MCF 10A (cell line): ENCODE measurements at places on chromosomes 6 and 20. TPM values are rescaled to one million over a fixed set of nuclear protein-coding genes. Genes with fewer than 3 reads are reported as not detected.

GRCh38 chr6:22306741-22307466, 10.1 kb upstream of the PRL start:
- peak; percentile 3 for DNase-seq
- H3K4me1 ChIP-seq = peaks cover 13% of the 10 kb centered on the region
- no peaks in the 10 kb centered on the region for H3K36me3 ChIP-seq
- no peak overlapping the region for H3K27ac ChIP-seq
- no peak overlapping the region for H3K4me3 ChIP-seq

GRCh38 chr6:132872923-132873322, 58.6 kb downstream of the RPS12 start:
- no peaks in the 10 kb centered on the region for H3K4me1 ChIP-seq
- H3K27me3 ChIP-seq = no peaks in the 10 kb centered on the region
- H3K27ac ChIP-seq = no peak overlapping the region
- no peaks in the 10 kb centered on the region for H3K36me3 ChIP-seq
- H3K4me3 ChIP-seq = no peak overlapping the region
- no peak for DNase-seq

DNA sequence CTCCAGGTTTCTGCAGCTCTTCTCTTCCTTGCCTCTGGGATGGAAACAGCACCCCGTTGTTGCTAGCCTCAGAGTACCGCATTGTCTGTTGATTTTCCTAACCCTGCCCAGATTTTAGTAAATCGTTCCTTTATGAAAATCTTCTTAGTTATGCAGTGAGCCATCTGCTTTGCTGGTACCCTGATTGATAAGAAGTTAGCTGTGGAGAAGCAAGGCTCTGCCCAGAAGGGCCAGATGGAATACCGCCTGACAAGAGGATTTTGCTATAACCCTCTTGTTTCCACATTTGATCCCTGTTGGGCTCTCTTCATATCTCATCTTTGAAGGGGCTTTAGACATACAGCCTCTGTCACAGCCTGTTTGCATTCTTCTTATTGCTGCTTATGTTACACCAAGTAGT, 229.0 kb downstream of the CDKAL1 start:
- no peaks in the 10 kb centered on the region for H3K4me1 ChIP-seq
- no peak overlapping the region for H3K4me3 ChIP-seq
- H3K27ac ChIP-seq = no peak overlapping the region
- H3K27me3 ChIP-seq = no peaks in the 10 kb centered on the region
- H3K36me3 ChIP-seq = peaks cover 4% of the 10 kb centered on the region

DNA sequence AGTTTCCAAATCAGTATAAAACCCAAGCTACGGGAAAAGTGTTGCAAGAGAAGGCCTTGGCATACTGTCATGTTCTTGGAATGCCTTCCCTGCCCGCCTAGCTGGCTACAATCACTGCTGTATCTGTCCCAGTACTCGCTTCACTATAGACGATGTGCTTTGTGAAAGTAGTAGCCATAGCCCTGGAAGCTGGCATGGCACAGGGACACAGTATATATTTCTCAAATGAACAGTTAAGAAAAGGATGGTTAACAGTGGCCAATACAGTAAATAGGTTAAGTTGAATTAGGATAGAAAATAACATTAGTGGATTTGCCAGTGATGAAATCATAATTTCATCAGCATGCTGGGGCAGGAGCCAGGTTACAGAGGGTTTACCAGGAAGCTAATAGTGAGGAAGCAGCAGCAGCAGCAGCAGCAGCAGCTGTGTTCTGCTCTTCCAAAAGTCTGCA, 499.3 kb downstream of the CDKAL1 start:
- H3K4me1 ChIP-seq = peaks cover 16% of the 10 kb centered on the region
- no peaks in the 10 kb centered on the region for H3K36me3 ChIP-seq
- no peaks in the 10 kb centered on the region for H3K27me3 ChIP-seq
- H3K4me3 ChIP-seq = peak overlapping the region; percentile 49
- peak overlapping the region; percentile 72 for H3K27ac ChIP-seq

DNA sequence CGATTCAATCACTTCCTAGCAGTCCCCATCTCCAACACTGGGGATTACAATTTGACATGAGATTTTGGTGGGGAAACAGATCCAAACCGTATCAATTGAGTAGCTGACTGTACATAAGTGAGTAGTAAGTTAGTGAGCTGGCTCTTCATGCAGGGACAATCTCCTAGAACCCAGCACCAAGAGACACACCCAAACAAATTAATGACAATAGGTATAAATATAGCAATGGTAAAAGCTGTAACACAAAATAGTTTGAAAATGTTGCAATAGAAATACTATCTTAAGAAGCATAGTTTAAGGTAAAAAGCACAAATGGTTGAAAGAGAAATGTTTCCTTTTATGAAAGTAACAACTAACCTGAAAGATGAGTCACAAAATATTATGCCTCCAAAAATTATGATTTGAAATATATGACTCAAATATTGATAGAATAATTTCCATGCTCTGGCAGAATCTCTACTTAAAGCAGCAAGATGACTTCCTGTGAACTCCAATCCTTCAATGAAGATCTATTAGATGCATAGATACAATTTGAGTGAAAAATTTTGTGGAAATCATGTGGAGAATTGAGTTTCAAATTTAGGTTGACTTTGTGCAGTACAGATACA, 5.4 kb upstream of the SIRPB1 start:
- no peak overlapping the region for H3K4me3 ChIP-seq
- H3K36me3 ChIP-seq = no peaks in the 10 kb centered on the region
- no peaks in the 10 kb centered on the region for H3K27me3 ChIP-seq
- H3K4me1 ChIP-seq = peaks cover 7% of the 10 kb centered on the region

DNA sequence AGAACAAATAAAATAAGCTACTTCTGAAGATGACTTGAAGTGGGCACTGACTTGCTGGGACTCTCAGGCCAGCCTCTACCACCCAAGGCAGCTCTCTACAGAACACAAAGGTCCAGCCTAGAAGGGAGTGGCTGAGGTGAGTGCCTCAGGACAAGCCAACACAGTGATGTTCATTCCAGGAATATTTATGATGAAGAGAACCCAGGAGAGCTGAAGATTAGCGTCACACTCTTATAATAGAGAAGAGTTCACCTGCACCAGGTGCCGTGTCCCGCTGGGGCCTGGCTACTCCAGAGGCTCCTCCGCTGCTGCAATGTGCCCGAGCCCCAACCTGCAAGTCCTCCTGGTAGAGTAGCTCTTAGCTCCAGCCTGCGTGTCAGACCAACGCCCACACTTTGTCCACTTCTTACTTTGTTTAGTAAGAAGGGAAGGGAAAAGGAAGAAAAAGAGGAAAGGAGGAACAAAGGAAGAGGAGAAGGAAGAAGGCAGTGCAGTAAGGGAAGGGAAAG, 182.4 kb upstream of the QKI start:
- no peaks in the 10 kb centered on the region for H3K36me3 ChIP-seq
- H3K4me3 ChIP-seq = no peak overlapping the region

GRCh38 chr6:83062225-83062624, 3.4 kb downstream of the UBE3D start:
- H3K36me3 ChIP-seq = peaks cover 3% of the 10 kb centered on the region
- H3K27ac ChIP-seq = no peak overlapping the region
- H3K27me3 ChIP-seq = no peaks in the 10 kb centered on the region
- H3K4me3 ChIP-seq = no peak overlapping the region
- no peak for DNase-seq
- peaks cover 17% of the 10 kb centered on the region for H3K4me1 ChIP-seq

DNA sequence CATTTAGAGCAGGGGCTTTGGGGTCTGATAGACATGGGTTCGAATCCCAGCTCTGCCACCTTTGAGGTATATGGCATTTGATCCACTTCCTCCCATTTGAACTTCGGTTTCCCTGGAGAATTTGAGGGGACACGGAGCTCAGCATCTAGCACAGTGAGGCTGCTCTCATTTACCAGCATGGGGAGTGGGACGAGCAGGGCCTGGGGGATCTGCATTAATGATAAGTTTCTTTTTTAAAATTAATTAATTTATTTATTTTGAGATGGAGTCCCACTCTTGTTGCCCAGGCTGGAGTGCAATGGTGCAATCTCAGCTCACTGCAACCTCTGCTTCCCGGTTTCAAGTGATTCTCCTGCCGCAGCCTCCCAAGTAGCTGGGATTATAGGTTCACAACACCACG, 52.6 kb downstream of the VSTM2L start:
- H3K27me3 ChIP-seq = peaks cover 23% of the 10 kb centered on the region
- no peak for DNase-seq
- no peak overlapping the region for H3K4me3 ChIP-seq
- H3K36me3 ChIP-seq = peaks cover 7% of the 10 kb centered on the region

DNA sequence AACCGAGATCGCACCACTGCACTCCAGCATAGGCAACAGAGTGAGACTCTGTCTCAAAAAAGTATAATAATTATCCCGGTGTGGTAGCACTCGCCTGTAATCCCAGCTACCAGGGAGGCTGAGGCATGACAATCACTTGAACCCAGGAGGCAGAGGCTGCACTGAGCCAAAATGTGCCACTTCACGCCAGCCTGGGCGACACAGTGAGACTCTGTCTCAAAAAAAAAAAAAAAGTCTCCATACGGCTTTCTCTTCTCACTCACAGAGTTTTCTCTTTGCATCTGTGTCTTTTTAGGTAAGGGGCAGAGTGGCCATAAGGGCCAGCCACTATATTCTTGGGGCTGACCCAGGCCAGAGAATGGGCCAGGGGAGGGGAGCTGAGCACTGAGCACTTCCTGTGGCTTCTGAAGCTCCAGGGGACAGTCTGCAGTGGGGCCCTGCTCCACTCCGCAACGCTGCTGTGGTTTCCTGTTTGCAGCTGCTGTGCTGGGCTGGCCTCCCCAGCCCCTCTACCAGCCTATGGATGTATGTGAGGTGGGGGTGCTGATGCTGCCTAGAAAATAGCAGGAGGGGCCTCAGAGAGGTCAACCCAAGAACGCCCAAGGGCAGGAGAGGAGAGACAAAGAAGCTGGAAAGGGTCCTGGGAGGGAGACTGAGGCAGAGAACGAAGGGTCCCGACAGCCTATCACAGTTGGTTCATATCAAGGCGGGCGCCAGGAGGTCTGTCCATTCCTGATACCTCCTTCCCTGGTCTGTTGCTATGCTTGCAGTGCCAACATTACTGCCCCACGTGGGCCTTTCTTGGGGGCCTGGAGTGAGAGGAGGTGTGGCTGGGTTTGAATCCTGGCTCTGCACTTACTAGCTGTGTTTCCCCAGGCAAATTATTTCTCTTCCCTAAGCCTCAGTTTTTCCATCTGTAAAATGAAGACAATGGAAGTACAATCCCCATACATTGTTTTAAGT, 16.0 kb downstream of the SLA2 start:
- no peak for DNase-seq
- H3K27ac ChIP-seq = no peak overlapping the region
- no peaks in the 10 kb centered on the region for H3K27me3 ChIP-seq

DNA sequence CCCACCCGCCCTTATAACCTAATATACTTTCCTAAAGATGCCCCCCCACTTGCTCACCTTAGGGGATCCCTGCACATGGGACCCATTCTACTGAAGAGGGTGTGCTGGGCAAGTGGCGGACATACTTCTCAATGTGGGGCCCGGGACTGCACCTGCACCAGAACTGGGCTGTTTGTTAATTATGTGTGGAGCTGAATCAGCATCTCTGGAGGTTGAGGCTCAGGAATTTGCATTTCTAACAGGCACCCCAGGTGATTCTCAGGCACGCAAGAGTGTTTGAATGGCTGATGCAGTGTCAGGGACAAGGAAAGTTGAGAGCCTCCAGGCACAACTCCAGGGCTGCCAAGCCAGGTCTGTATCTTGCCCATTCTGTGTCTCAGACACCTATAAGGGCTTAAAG, 8.9 kb upstream of the PTPRT start:
- no peak overlapping the region for H3K27ac ChIP-seq
- H3K4me1 ChIP-seq = no peaks in the 10 kb centered on the region
- no peaks in the 10 kb centered on the region for H3K27me3 ChIP-seq
- H3K4me3 ChIP-seq = no peak overlapping the region

DNA sequence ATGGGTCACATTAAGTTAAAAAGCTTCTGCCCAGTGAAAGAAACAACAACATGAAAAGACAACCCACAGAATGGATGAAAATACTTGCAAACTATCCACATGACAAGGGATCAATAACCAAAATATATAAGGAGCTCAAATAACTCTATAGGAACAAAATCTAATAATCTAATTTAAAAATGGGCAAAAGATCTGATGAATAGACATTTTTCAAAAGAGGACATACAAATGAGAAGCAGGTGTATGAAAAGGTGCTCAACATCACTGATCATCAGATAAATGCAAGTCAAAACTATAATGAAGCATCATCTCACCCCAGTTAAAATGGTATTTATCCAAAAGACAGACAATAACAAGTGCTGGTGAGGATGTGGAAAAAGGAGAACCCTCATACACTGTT, 21.0 kb upstream of the ELMO2 start:
- no peak overlapping the region for H3K27ac ChIP-seq
- H3K4me3 ChIP-seq = no peak overlapping the region
- DNase-seq = no peak
- no peaks in the 10 kb centered on the region for H3K36me3 ChIP-seq

- no peak overlapping the region for H3K27ac ChIP-seq
- H3K27me3 ChIP-seq = no peaks in the 10 kb centered on the region
- H3K36me3 ChIP-seq = no peaks in the 10 kb centered on the region
- H3K4me3 ChIP-seq = no peak overlapping the region
- H3K4me1 ChIP-seq = peaks cover 18% of the 10 kb centered on the region
Observed at GRCh38 chr20:31838646-31839292, 6.6 kb downstream of the FOXS1 start.

- no peaks in the 10 kb centered on the region for H3K4me1 ChIP-seq
- DNase-seq = no peak
- peaks cover 4% of the 10 kb centered on the region for H3K36me3 ChIP-seq
- peaks cover 62% of the 10 kb centered on the region for H3K27me3 ChIP-seq
Observed at GRCh38 chr20:60087563-60088105, 129.4 kb downstream of the CDH26 start.

GRCh38 chr20:62246431-62246830, 8.1 kb downstream of the OSBPL2 start:
- DNase-seq = no peak
- peaks cover 12% of the 10 kb centered on the region for H3K36me3 ChIP-seq
- no peak overlapping the region for H3K4me3 ChIP-seq
- no peak overlapping the region for H3K27ac ChIP-seq
- peaks cover 2% of the 10 kb centered on the region for H3K4me1 ChIP-seq
- H3K27me3 ChIP-seq = no peaks in the 10 kb centered on the region

- no peak overlapping the region for H3K4me3 ChIP-seq
- no peaks in the 10 kb centered on the region for H3K27me3 ChIP-seq
- H3K27ac ChIP-seq = no peak overlapping the region
- H3K4me1 ChIP-seq = peaks cover 6% of the 10 kb centered on the region
Observed at GRCh38 chr20:41094353-41095055, 42.8 kb upstream of the PLCG1 start.

Gene FOXP4
- 16.5 and 18.4 TPM in 2 replicates for total RNA-seq

Gene C6orf52
- total RNA-seq = 5.0 and 6.5 TPM in 2 replicates

Gene MAP3K7
- total RNA-seq = 32.6 and 34.4 TPM in 2 replicates

Gene SOBP
- 0.21 and 0.47 TPM in 2 replicates for total RNA-seq

Gene SLC23A2
- total RNA-seq = 24.0 and 26.5 TPM in 2 replicates

Gene ADGRG6
- 28.8 and 44.2 TPM in 2 replicates for total RNA-seq

Gene MAS1
- not detected in 2 replicates for total RNA-seq

Gene SLC35B3
- total RNA-seq = 22.0 and 27.4 TPM in 2 replicates

Gene LPIN3
- 16.5 and 18.9 TPM in 2 replicates for total RNA-seq

Gene SYCP2L
- total RNA-seq = not detected in 2 replicates

Gene RUNX2
- 8.1 and 9.3 TPM in 2 replicates for total RNA-seq

Gene C6orf141
- total RNA-seq = 29.9 and 37.0 TPM in 2 replicates
